BJ (cell line): ENCODE measurements at places on chromosomes 3 and 15. TPM values are rescaled to one million over a fixed set of nuclear protein-coding genes. Genes with fewer than 3 reads are reported as not detected.

DNA sequence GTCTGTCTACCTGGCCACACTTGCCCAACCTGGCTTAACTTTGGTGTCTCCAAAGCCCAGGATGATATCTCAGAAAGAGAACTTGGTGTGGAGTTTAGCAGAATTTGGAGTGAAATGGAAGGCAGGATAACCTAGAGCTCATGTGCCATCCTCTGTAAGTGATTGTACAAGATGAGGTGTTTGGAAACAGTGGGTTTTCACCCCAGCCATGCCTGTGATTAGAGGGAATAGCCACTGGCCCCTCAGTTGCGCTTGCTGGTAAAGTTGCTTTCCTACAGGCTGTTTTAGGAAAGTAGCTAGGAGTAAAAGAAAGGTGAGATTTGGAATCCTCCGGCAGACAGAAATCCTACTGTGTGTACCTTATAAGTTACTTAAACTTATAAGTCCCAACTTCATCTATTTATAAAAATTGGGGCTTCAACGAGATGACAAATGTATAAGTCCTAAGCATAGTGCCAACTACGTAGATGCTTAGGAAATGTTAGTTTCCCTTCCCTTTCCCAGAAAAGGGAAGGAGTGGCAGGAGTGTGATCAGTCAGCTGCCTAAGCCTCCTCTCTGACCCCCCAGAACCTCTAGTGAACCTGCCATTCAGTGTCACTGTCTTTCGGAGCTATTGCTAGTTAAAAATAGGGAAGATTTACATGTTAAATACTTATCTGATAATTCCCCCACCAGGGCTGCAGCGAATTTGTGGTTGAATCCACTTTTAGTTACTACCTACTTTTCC lies 13.4 kb upstream of the BMF start:
- no peak for DNase-seq

DNA sequence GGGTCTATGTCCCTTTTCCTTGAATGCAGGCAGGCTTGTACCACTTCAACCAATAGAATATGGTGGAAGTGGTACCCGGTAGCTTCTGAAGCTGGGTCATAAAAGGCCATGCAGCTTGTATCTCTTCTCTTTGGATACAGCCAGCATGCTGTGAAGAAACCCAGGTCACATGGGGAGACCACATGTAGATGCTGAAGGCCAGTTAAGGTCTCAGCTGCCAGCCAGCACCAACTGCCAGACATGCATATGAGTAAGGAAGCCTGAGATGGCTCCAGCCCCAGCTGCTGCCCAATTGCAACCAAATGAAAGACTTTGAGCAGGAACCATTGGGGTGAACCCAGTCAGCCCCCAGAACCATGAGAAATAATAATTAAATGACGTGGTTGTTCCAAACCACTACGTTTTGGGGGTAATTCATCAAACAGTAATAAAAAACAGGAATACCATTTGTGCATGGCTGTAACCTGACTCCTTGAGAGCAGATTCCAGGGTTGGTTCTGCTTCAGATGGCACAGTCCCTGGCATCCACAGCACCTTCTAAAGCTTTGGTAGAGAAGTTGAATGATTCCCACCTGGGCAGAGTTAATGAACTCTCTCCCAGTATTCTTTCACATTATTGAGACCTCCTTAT lies 3.8 kb downstream of the RBP2 start:
- DNase-seq = no peak

- DNase-seq = no peak
Observed at GRCh38 chr15:70704731-70705130, 58.6 kb downstream of the UACA start.

DNA sequence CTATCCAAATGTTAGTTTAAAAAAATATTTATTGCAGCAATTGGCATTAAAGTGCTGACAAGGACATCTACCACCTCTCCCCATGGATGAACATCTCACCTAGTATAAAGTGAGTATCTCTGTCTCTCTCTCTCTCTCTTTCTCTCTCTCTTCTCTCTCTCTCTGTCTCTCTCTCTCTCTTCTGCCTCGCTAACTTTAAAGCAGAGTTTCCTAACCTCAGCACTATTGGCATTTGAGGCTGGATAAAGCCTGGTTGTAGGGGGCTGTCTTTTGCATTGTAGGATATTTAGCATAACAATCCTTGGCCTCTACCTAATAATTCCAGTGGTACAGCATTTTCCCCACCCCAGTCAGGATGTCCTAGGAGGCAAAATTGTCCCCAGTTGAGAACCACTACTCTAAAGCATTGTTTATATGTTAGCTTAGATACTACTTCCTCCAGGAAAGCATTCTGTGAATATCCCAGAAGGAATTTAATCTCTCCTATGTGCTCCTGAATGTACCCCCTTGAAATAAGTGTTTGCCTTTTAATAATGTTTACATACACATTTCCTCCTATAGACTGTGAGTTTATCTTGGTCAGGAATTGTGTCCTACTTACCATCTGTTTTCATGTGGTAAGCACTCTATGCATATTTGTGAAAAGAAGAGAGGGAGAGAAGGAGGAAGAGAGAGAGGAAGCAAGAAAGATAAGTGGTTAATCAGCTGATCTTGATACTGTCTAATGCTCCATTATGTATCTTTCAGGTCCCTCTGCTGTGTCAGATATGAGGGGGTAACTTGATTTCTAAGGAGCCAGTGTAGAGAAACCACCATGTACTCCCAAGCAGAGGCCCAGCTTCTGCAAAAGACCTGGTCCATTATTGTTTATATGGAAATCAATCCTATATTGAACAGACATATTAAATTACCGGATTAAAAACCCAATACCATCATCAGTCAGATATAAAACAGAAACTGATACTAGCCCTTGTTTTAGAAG lies 346.6 kb downstream of the RBMS3 start:
- DNase-seq = no peak

DNA sequence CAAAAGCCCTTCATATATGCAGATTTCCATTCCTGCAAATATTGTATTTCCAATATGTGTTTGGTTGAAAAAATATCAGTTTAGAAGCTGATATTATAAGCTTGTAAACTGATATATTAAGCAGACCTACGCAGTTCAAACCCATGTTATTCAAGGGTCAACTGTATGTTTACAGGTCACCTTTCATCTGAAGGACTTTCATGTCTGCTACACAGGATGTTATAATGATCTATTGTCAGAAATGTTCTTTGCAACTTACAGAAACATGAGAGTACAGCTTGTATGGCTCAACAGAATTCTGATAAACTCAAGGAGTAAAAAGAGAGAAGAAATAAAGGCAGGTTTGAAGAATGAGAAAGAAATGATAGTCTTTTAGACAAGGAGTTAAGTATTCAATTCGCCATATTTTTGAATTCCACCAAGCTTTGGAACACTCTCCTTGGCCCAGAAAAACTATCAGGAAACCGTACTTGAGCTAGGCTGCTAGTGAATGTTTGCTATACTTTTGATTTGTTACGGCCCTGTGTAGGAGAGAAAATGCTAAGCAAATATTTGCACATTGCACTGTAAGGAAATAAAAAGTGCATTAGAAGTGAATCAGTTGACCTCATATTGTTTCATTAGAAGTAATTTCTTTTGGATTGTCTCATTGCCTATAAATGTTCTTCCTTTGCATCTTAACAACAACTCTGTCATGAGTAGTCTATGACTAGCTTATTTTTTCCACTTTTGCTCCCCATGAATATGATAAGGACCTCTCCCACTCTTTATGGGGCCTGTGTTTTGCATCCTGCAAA lies 81.2 kb downstream of the NEK11 start:
- DNase-seq = peak; percentile 26

DNA sequence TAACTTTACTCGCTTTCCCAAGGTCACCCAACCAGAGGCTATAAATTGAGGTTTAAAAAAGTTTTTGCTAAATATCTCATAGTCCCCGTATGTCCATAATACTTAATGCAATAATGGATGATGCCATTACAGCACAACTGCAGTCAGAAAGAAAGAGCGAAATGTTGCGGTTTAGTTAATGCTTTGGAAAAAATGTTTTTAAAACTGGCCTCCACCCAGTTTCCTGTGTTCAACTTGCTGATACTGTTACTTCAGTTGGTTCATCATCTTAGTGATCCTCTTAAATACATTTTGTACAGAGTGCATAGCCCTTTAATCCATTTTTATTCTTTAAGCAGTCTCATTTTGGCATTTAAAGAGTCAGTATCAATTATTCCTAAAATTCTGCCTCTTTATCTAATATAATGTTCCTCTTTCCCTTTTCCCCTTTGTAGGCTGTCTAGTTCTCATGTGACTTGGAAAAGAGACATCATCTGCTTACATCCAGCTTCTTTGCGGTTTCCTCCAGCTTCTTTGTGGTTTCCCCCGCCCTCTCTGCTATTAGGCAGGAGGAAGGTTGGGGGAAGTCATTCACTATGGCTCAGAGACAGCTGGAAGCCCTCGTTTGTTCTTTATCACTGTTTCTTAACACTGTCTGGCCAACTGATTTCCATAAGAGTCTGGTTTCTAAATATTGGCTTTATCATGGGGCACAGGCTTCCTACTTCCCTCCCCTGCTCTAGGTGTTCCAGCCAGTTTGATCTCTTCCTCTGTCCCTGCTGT lies 154.3 kb downstream of the GOLIM4 start:
- peak; percentile 50 for DNase-seq

GRCh38 chr3:12947504-12948369 lies 106.4 kb upstream of the RPL32 start:
- DNase-seq = peak; percentile 31

GRCh38 chr3:51354731-51355615 lies 30.1 kb upstream of the MANF start:
- no peak for DNase-seq

- DNase-seq = no peak
Observed at GRCh38 chr3:148588291-148588690, 109.4 kb upstream of the AGTR1 start.

DNA sequence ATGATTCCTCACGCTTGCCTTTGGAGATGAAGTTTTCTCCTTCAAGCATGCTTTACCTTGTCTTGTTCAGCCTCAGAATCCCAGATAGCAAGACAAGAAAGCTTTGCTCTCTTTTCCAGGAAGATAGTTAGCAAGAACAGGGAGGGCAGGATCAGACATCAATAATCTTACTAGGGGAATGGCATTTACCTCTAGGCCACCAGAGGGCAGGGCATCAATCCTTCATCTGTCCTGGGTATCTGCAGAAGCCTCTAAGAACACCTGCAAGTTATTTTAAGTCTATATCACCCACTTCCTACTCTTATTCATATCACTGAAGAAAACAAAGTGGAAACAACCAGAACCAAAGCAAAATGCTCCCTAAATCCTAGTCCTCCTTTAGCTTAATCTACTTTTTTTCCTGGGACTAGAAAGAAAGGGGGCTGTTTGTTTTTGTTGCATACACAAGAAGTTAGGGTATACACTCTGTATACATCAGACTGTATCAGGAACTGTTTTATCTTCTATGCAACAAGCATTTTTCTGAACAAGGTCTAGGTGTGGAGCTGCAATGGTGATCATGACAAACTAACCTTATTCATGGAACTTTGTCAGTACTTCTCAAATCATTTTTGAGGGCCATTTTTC lies 862.5 kb downstream of the CADM2 start:
- DNase-seq = no peak

DNA sequence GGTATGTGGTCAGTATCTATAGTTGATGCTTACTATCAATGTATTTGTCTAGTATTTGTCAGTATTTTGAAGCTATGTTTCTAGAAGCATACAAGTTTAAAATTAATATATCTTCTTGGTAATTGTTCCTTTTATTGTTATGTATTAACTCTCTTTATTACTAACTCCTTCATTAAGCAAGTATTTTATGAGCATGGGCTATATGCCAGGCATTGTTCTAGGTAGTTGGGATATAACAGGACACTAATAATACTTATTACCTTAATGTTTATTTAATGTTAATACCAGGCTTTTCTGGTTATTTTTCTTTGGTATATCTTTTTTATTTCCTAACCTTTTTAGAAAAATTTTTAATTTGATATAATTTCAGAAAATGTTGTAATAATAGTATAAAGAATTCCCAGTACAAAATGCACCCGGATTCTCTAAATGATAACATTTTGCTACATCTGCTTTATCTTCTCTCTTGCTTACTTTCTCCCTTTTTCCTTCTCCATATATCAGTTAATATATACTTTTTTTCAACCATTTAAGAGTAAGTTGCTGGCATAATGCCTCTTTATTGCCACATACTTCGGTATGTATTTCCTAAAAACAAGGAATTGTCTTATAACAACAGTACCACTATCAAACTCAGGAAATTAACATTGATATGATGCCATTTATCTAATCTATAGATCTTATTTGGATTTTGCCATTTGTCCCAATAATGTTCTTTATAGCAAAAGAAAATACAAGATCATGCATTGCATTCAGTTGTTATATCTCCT lies 30.9 kb downstream of the LRRC49 start:
- DNase-seq = no peak

DNA sequence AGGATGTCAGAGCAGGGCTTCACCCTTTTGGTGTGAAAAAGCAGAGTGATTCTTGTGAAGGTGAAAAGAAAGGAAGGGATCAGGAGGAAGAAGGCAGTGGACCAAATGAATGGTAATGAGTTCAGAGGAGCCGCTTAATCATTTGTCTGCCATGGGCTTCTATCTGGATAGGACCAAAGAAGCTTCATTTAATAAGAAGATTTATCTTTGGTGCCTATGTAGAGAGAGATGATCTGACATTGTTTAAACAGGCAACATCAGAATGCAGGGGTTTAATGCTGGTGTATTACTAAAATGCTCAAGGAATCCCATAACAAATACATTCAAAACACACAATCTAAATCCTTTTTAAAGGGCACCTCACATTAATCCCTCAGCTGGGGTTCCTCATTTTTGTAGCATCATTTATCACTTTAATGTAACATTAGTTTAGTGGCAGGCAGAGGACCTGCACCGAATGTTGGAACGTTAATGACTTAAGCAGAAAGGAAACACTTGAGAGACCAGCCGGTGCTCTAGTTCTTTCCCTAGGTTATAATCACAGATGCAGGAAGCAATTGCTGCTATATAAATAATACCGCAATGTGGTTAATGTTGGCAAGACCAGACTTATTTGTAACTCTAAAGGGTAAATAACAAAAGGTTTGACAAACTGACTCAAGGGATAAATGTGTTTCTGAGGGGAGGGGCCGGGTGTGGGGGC lies 27.9 kb upstream of the IL1RAP start:
- no peak for DNase-seq

DNA sequence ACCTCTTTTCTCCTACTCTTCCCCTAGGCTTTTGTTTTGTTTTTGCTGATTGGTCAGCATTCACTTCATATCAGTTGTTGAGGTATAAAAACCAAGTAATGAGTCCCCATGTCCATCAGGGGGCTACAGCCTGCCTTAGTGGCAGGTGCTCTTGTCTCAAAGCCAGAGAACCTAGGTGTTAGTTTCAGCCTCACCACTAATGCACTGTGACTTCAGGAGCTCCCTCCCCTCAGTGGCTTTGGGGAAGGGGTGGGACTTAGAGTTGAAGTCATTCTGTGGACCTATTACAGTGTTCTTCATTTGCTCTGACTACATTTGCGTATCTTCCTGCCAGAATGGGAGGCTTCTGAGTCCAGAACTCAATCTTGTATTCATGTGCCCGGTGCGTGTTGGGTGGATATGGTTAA lies 41.6 kb downstream of the NR2C2 start:
- no peak for DNase-seq

FRMD5 gene
- polyA plus RNA-seq = 0.83 and 0.96 TPM in 2 replicates

MCTP2 gene
- 9.5 TPM in 2 replicates for polyA plus RNA-seq

DUOXA2 gene
- not detected in 2 replicates for polyA plus RNA-seq

CAMP gene
- polyA plus RNA-seq = not detected in 2 replicates

ROPN1 gene
- not detected in 2 replicates for polyA plus RNA-seq

CD80 gene
- not detected in 2 replicates for polyA plus RNA-seq

CIB2 gene
- 4.5 and 7.4 TPM in 2 replicates for polyA plus RNA-seq

ACVR2B gene
- polyA plus RNA-seq = 0.83 and 1.6 TPM in 2 replicates
